ENCODE measurements at places on chromosomes 2 and 18.

DNA sequence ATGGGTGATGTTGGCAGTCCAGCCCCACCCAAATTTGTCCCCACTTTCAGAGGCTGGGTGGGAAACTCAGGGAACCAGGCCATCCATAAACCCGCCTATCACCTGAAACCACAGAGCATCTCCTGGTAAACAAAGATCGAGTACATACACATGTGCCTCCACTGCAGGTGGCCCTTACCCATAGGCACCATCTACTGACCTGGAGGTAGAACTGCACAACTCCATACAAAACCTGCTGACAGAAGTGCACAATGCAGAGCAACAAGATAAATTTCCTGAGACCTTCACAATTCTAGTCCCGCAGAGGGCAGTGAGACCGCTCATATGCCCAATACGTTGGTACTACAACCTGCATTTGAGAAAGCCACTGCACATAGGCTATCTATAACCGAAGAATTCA, 856.3 kb downstream of the SUCLG1 start:
- DNase-seq, result no peak

DNA sequence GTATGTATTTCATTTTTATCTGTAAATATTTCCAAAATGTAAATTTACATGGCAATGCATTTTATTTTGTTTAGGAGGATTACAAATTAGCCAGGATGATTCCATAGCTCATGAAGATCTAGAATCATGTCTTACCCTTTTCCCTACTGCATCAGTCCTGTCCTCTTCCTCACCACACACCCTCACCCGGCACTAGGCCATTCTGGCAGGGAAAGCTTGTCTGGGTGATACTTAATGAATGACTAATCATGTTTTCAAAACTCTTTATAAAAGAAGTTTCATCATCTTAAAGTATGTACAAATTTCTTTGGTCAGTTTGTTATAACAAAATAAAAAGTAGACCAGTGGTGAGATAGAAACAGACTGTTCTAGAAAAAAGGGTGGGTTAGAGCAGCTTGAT, 283.3 kb upstream of the VWC2L start:
- DNase-seq, result no peak

DNA sequence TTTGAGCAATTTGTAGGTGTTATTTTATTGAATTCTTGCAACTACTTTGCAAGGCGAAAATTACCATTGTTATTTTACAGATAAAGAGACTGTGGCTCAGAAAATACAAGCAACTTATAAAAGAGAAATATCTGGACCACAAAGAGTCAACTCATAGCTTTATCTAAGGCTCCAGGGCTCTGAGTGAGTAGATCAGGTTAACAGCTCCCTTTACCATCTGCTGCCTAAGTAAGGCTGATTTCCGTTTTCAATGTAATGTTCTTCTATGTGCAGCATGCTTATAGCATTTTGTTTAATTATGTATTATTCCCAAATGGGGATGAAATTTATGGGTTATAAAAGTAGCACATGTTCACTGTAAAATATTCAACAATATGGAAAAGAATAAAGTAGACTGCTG, 299.1 kb upstream of the TNP1 start:
- DNase-seq, result no peak

GRCh38 chr2:154032220-154032619, 160.5 kb downstream of the GALNT13 start:
- DNase-seq, result no peak

DNA sequence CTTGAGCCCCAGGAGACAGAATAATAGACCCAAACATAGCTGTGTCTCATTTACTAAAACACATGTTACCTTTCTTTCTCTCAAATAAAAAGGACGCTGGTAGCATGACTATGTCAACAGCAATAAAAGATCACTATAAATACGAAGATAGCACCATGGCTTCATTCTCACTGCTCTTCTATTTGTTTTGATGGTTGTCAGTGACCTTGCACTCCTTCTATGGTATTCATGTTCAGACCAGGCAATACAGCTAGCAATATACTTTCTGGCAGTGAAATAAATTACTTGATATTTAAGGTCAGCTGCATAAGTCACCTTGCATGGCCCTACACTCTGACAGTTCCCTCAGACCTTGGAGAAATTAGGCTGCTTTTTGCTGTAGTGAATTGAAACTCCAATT, 263.2 kb upstream of the CDH7 start:
- DNase-seq, result no peak

DNA sequence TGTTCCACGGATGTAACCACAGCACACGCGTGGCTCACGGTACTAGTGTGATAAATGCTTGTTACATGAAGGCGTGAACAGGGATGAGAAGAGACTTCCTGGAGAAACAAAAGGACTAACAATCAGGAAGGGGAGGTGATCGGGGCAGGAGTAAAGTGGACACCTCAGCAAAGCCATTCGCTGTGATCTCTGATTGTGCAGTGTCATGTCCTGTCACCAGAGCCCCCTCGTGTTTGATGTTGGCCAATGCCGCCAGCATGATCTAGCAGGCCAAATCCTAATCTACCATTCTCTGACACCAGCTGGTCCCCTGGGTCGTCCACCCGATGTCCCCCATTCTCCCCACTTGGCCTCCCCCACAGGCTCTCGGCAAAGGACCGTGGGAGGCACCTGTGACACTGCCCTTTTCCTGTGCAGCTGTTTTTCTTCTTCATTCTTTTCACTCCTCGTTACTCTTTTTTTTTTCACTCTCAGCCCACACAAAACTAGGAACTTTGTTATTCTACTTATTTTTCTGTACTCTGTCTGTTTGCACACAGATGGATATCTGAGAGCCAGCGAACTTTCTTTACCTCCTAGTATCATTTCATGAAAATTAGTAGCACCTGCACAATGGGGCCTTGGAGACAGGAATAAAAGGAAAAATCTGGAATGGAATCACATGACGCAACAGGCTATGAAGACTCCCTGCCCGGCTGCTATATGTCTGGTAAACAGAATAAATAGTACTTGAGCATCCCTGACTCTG, 146.8 kb downstream of the TGIF1 start:
- DNase-seq, result no peak

DNA sequence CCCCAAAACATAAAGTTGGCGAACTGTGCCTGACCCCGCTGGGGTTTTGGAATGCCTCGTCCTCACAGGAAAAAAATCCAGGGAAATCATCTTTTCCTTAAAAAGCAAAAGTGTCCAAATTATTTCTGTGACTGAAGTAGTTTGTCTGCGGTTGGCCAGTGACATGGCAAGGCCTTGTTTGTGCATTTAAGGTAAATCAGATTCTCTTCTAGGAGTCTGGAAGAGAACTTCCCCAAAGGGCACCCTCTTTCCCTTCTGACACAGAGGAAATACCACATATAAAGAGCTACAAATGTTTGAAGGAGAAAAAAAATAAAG, 737 bp upstream of the CYB5A start:
- no peak for DNase-seq

GRCh38 chr2:140711867-140712266, 1418.9 kb downstream of the LRP1B start:
- no peak for DNase-seq

- no peak for DNase-seq
Observed at GRCh38 chr2:229952256-229952835, 30.0 kb downstream of the FBXO36 start.

- no peak for DNase-seq
Observed at GRCh38 chr2:206275312-206276055, 1.0 kb downstream of the ZDBF2 start.

DNA sequence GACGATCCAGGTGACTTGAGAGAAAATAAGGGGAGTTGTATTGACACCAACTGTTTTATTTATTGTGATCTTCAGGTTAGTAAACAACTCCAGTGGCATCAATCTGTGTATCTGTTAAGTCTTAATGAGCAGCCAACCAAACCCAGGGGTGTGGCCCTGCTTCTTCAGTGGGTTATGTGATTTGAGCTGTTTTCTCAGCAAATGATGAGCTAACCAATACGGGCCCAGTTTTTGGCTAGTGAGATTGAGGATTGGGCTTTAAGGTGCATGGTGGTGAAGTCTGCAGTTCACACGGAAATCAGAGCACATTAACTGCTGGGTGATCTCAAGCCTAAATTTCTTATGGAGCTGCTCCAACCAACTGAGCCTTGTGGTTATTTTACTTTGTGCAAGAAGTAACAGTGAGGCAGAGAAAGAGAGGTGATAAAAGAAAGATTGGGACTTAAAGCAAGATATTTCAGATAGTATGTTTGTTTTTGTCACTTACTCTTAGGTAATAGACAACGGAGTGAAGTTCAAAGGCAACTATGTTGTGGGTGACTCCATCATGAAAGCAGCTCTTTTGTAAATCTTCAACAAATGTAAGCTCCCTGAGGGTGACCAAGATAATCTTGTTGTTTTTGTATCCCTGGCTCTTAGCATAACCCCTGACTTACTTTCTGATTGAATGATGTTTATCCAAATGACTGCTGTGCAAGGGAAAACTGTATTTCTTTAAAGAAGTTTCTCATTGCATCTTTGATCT, 2.4 kb downstream of the MTCL1 start:
- no peak for DNase-seq

- no peak for DNase-seq
Observed at GRCh38 chr2:6993936-6994335, 76.7 kb downstream of the RNF144A start.

DNA sequence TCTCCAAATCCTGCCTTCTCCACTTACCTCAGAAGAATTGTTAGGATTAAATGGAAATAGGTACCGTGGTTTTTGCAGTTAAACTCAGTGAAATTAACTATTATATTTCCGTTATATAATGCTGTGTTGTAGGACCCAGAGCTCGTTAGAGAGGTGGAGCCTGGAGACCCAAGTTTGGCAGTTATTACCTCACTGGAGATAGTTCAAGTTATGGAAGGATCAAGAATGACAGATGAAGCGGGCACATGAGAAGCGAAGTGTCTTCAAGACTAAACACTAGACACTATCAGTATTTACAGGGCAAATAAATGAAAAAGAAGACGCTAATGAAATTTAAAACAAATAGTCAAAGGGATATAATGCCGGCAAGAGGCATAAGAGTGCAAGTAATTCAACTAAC, 866 bp downstream of the CWC22 start:
- no peak for DNase-seq

GRCh38 chr18:49206717-49207116, 253.7 kb downstream of the DYM start:
- no peak for DNase-seq

GRCh38 chr2:56624181-56624580, 440.4 kb downstream of the CCDC85A start:
- no peak for DNase-seq

GRCh38 chr18:36494160-36494437, 196.6 kb downstream of the FHOD3 start:
- DNase-seq, result no peak

DNA sequence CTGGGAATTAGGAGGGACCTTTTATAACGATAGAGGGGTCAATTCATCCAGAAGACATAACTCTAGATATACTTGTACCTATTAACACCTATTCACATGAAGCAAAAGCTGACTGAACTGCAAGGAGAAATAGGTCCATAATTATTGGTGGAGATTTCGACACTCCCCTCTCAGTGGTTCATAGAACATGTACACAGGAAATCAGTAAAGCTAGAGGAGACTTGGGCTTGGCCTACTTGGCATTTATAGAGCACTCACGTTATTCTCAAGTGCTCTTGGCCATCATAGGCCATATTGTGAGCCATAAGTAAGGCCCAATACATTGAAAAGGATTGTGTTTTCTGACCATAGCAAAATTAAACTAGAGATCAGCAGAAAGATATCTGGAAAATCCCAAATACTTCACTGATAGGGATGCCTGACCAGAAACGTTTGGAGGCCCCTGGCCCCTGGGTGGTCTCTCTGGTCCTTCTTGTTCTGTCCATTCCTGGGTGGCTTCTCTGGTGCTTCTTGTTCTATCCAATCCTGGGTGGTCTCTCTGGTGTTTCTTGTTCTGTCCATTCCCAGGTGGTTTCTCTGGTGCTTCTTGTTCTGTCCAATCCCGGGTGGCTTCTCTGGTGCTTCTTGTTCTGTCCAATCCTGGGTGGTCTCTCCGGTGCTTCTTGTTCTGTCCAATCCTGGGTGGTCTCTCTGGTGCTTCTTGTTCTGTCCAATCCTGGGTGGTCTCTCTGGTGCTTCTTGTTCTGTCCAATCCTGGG, 49.0 kb downstream of the SNED1 start:
- DNase-seq, result no peak

- DNase-seq, result no peak
Observed at GRCh38 chr2:39636306-39636705, 29.4 kb upstream of the TMEM178A start.

GRCh38 chr2:58920001-58920400, 678.9 kb upstream of the FANCL start:
- DNase-seq, result no peak

DNA sequence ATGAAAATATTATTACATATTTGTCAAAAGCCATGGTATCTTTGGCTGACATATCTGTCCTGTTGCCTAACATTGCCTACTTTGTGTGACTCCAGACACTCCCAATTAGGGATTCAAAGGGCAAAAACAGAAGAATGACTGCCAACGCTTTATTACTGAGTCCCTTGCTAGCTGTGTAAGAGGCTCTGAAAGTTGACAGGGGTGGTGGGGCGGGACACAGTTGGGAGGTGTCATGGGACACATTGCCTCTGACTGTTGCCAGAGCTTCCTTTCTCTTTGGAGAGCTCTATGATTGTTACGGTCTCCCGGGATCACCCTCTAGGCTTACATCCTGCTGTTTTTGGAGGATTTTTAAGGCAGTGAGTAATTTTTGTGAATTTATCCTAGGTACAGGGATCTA, 249.6 kb upstream of the ACVR2A start:
- no peak for DNase-seq

- no peak for DNase-seq
Observed at GRCh38 chr2:160060297-160060696, 2.1 kb downstream of the PLA2R1 start.

DNA sequence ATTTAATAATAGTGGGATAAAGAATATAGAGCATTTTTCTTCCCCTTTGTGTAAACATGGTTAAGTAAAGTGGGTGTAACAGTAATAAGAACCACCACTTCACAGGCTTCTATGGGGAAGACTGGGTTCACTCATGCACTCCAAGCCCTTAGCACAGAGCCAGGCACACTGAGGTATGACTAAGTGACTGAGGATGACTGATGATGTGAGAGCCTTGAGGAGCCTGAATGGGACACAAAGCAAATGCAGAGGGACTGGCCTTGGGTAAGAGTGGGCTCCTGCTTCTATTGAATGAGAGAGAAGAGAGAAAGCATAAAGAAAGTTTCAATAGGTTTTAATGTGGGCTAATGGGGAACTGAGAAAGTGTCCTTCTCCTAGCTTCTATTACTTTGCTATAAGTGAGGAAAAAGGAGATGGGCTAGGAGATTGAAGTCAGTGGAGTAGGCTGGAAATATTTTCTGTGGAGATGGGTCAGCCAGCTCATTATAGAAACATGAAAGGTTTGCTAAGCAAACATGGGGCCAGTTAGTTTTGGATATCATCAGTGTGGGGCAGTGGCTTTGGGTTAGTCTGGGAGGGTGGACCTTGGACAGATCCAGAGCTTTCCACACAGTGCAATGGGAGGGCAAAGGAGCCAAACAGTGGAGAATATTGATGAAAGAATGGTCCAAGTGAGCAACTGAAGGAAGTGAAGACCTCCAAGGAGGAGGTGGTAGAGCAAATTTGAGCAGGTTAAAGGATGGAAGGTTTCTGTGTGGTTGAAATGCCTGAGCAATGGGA, 20.6 kb downstream of the IL1F10 start:
- peak; percentile 28 for DNase-seq
